ENCODE measurements at places on chromosomes 16 and 17.

DNA sequence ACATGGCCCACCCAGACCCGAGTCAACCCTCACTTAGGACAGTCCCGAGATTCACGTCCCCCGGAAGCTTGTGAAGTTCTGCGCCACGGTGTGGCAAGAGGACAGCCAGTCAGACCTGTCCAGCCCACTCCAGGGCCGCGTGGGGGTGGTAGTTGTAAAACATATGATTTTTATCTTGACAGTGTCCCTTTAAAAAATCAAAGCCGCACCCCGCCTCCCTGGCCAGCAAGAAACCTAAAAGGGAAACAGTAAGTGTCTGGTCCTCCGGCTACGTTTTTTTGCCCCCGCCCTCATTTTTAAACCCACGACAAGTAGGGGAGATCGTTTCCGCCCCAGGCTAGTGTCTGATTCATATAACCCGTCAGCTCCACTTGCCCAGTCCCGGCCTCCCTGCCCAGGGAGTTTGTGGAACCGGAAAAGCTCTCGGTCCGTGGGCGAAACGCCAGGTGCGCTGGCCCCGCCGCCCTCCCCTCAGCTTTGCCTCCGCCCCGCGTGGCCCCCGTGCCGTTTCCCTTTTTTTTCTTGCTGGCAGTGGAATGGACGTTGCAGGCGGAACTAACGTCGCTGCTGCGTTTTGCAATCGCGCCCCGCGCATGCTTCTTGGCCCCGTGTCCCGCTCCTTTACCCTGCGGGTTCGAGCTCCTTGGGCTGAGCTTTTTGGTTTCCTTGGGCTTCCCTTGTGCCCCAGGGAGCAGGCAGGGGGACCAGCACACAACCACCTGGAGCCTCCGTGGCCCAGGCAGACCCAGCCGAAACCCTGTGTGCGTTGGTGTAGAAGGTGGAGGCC, 13.3 kb upstream of the NUDT16L1 start:
- no peaks in the 10 kb centered on the region for H3K27me3 ChIP-seq
- H3K36me3 ChIP-seq: peaks cover 27% of the 10 kb centered on the region

DNA sequence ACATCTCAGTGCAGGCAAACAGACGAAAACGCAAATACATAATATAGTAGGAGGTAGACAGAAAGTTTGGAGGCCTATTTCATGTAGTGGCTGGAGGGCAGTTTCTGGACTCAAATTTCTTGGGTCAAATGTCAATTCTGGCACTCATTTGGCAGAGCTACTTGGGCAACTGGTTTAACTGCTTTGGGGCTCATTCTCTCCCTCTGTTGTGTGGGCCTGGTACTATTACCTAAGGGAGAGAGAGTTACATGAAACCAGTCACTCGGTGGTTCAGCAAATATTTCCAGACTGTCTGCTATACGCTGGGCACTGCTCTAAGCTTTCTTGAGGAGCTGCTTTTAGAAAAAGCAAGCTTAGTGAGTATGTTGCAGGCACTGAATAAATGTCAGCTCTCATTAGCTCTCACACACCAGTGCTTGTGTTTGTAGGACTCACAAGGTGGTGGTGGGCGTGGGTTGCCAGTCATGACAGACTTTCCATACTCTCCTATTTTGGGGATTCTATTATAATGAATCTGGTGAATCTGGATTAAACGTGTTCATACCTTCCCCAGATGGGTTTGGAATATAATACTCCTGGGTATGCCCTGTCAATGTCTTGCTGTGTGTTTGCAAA, 1.8 kb upstream of the SHISA9 start:
- DNase-seq: no peak
- H3K4me1 ChIP-seq: peaks cover 7% of the 10 kb centered on the region
- H3K27ac ChIP-seq: no peak overlapping the region
- peaks cover 61% of the 10 kb centered on the region for H3K27me3 ChIP-seq
- no peaks in the 10 kb centered on the region for H3K36me3 ChIP-seq
- H3K4me3 ChIP-seq: no peak overlapping the region

GRCh38 chr17:46810837-46811236, 7.7 kb downstream of the WNT3 start:
- H3K4me1 ChIP-seq: no peaks in the 10 kb centered on the region
- no peak overlapping the region for H3K4me3 ChIP-seq
- peaks cover 19% of the 10 kb centered on the region for H3K27me3 ChIP-seq
- H3K36me3 ChIP-seq: no peaks in the 10 kb centered on the region
- H3K27ac ChIP-seq: no peak overlapping the region

DNA sequence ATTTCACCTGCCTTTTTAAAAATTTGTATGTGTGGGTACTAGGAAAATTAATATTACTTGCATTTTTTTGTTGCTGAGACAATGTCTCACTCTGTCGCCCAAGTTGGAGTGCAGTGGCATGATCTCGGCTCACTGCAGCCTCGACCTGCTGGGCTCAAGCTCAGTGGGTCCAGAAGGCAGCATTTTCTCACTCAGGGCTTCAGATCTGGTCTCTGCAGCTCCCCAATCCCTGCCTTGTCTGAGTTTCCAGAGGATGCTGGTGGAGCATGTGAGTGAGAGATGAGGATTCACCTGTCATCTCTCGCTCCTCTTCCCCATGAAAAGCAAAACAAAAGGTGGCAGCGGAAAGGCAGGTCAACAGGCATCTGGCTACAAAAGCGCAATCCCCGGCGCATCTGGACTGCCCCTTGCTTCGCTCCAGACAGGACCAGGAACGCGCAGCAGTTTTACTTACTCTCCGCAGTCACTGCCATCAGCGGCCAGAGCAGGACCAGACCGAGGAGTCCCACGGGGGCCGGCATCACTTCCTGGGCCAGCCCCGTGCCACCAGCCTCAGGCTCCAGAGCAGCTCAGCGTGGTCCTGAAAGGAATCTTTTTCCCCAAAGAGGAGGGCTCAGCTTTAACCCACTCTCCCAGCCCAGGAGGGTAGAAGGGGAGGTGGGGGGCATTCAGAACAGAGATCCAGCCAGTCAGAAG, 59.9 kb downstream of the LITAF start:
- no peak overlapping the region for H3K4me3 ChIP-seq
- H3K36me3 ChIP-seq: no peaks in the 10 kb centered on the region
- H3K27me3 ChIP-seq: peaks cover 10% of the 10 kb centered on the region
- H3K27ac ChIP-seq: no peak overlapping the region

- no peak for DNase-seq
- H3K4me3 ChIP-seq: no peak overlapping the region
- peaks cover 69% of the 10 kb centered on the region for H3K36me3 ChIP-seq
- H3K27me3 ChIP-seq: no peaks in the 10 kb centered on the region
- H3K4me1 ChIP-seq: no peaks in the 10 kb centered on the region
Observed at GRCh38 chr16:11756248-11756647, 13.6 kb upstream of the TXNDC11 start.

GRCh38 chr16:8583199-8583598, 7.1 kb downstream of the TMEM114 start:
- H3K27me3 ChIP-seq: peaks cover 18% of the 10 kb centered on the region
- peaks cover 3% of the 10 kb centered on the region for H3K4me1 ChIP-seq
- H3K4me3 ChIP-seq: no peak overlapping the region
- no peak overlapping the region for H3K27ac ChIP-seq

DNA sequence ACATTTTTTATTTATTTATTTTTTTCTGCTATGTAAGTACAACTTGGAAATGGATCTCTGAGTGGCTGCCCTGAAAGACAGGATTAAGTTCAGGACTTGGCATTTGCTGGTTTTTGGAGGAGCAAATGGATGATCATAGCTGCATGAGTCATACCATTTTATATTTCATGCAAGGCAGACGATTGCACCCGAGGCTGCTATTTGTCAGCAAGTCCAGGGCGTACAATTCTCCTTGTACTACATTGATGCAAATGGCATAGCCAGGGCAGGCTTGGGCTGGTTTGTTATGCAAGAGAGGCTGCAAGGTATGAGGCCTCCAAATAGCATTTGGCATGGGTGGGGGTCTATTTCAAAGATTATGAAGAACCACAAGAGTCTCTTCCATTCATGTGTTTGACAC, 81.2 kb upstream of the CACNG3 start:
- no peaks in the 10 kb centered on the region for H3K4me1 ChIP-seq

- H3K27ac ChIP-seq: no peak overlapping the region
- H3K4me3 ChIP-seq: no peak overlapping the region
- no peaks in the 10 kb centered on the region for H3K27me3 ChIP-seq
- no peak for DNase-seq
- no peaks in the 10 kb centered on the region for H3K36me3 ChIP-seq
Observed at GRCh38 chr17:82012640-82013295, 9.9 kb downstream of the CENPX start.

GRCh38 chr16:77462894-77463293, 28.1 kb upstream of the ADAMTS18 start:
- H3K4me1 ChIP-seq: no peaks in the 10 kb centered on the region
- H3K36me3 ChIP-seq: no peaks in the 10 kb centered on the region
- no peaks in the 10 kb centered on the region for H3K27me3 ChIP-seq
- DNase-seq: no peak
- H3K27ac ChIP-seq: no peak overlapping the region

- H3K36me3 ChIP-seq: no peaks in the 10 kb centered on the region
- H3K4me1 ChIP-seq: no peaks in the 10 kb centered on the region
- H3K27ac ChIP-seq: no peak overlapping the region
- DNase-seq: no peak
- H3K4me3 ChIP-seq: no peak overlapping the region
Observed at GRCh38 chr16:26733710-26734109, 333.0 kb upstream of the C16orf82 start.

DNA sequence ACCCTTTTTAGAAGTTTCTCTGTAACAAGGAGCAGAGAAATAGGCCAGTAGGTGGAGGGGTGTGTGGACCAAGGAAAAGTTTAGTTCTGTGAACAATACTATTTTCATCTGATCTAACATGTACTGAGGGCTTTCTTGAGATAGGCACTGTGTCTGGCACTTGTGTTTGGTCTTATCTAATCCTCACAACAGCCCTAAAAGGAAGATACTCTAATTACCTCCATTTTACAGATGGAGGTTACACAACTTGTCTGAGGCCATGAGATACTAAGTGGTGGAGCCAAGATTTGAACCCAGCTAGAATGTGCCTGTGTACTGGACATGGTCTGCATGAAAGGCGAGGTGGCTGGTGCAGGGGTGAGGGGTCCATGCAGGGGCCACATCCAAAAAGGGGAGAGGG, 4.5 kb downstream of the TNFSF12 start:
- H3K27ac ChIP-seq: peak overlapping the region; percentile 95
- peaks cover 56% of the 10 kb centered on the region for H3K36me3 ChIP-seq
- H3K27me3 ChIP-seq: no peaks in the 10 kb centered on the region

- no peak overlapping the region for H3K27ac ChIP-seq
- no peak overlapping the region for H3K4me3 ChIP-seq
- no peaks in the 10 kb centered on the region for H3K4me1 ChIP-seq
Observed at GRCh38 chr16:52650318-52650717, 103.4 kb upstream of the TOX3 start.

- no peak for DNase-seq
- H3K27me3 ChIP-seq: no peaks in the 10 kb centered on the region
- no peak overlapping the region for H3K27ac ChIP-seq
- H3K4me1 ChIP-seq: peaks cover 2% of the 10 kb centered on the region
- no peak overlapping the region for H3K4me3 ChIP-seq
Observed at GRCh38 chr17:351875-352420, 659 bp downstream of the RPH3AL start.

DNA sequence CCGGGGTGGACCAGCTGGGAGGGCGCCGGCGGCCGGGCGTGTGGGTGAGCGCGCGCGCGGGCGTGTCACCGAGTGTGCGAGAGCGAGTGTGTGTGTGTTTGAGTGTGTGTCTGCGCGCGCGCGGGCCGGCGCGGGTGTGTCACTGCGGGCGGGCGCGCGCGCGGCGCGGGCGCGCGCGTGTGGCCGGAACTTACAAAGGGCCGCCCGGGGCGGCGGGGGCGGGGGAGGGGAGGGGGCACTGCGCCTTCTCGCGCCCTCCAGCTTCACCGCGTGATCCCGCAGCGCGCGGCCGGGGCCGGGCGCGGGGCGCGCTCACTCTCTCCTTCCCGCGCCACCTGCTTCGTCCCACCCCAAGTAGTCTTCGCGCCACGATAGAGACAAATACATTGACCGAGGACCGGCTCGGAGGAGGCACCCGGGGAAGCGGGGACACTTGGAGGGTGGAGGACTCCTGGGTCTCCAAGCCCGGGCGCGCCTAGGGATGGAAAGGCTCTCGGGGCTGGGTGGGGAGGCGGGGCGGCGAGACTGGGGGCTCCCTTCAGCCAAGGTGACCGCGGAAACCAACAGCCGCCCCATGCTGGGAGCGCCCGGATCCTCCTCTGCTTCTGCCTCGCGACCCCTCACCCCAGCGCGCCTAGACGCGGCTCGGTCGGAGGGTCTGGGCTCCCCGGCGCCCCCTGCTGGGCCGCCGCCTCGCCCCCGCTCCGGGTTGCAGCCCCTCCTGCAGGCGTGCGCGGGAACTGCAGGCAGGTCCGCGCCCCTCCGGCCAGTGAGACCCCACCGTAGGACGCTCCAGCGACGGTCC, at the start of gene SRCIN1:
TSS of gene SRCIN1 (minus strand) at position 112 of the 805 bp plus-strand sequence. CDS start 247 bp downstream, outside the sequence.
- H3K4me3 ChIP-seq: peak within 1 kb of the TSS; percentile 67
- H3K27me3 ChIP-seq: peaks cover 74% of the 10 kb centered on the region
- DNase-seq: peak; percentile 64

Measured in activated CD4-positive, alpha-beta memory T cell treated with anti-CD3 and anti-CD28 coated beads, Interleukin-2, amount 10 ng/mL, durations not matched to agents 7 days and 5 days (primary cell).